Breast epithelium (tissue), 4 donors: ENCODE measurements at places on chromosomes 6 and 20. TPM values are rescaled to one million over a fixed set of nuclear protein-coding genes. Genes with fewer than 3 reads are reported as not detected.

Gene C6orf15
- total RNA-seq = not detected

GRCh38 chr20:57950764-57951485 lies 241.1 kb upstream of the PMEPA1 start:
- DNase-seq = no peak

GRCh38 chr20:46129955-46130481 lies 11.9 kb downstream of the CD40 start:
- DNase-seq = no peak

DNA sequence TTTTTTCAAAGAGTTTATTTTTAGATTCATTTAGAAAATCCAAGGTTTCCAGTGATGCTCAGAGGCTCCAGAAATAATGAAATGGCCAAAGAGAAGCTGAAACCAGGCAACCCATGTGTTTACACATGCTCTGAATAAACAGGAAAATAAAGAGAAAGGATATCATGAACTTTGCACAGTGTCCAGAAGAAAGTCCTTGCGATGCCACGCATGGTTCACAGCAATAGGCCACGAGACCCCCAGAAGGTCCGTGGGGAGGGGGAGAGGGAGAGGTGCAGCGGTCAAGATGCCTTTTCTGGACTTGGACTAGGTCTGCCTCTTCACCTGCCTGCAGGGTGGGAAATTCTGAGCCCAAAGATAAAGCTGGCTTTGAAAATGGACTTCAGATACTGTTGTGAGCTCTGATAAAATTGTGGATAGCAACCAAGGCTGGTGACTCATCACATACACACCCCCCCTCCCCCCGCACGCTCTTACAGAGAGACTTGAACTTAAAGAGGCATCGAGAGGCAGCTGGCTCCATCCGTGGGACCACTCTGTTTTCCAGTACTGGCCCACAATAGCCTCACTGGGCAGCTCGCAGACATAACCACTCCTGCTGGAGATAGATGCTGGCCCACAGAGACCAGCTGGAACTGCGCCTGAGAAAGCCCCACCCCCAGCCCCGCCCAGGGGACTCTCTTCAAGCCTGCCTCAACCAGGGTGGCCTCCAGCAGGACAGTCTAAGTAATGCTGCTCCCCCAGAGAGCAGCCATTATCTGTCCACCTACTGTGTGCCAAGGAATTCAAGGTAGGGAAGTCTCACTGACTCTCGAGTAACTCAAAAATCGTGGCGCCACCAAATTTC lies 21.2 kb upstream of the NFATC2 start:
- no peak for DNase-seq

DNA sequence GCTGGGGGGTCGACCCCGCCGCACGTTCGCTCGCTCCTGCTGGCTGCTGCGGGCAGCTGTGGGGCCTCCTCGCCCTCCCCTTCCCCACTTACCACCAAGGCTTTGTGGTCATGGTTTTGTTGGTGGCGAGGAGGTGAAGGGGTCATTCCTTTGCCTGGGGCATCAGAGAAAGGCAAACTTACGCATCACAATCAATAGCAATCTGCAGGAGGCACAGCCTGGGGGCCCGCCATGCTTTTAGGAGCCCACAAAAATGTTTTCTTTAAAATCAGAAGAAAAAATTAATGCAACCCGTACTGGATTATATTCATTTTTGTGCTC lies 137.0 kb downstream of the IMPG1 start:
- DNase-seq = no peak

DNA sequence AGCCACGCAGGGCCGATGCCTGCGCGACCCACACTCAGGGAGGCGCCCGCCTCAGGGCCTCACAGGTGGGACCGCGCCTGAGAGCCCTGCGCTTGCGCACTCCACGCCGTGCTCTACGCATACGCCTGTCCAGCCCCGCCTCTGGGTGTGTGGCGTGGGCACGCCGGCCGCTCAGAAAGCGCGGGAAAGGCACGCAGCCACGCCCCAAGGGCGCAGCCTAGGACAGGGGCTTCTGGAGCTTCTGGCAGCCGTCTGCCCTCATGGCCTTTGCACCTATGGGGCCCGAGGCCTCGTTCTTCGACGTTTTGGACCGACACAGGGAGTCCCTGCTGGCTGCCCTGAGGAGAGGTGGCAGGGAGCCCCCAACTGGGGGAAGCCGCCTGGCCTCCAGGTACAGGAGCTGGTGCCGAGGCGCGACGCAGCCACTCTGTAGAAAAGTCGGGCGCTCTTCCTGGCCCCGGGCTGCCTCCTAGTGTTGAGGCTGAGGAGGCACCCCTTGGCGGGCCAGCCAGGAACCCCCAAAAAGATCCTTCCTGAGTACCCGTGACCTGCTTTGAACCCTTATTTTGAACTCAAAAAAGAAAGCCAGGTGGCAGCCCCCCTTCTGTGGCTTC lies at the start of gene SPO11:
TSS of gene SPO11 (plus strand) at position 196 of the 614 bp plus-strand sequence. CDS start at position 261, 65 bp downstream.
- DNase-seq = no peak

GRCh38 chr20:18802012-18802634 lies 11.5 kb upstream of the SCP2D1 start:
- DNase-seq = no peak

DNA sequence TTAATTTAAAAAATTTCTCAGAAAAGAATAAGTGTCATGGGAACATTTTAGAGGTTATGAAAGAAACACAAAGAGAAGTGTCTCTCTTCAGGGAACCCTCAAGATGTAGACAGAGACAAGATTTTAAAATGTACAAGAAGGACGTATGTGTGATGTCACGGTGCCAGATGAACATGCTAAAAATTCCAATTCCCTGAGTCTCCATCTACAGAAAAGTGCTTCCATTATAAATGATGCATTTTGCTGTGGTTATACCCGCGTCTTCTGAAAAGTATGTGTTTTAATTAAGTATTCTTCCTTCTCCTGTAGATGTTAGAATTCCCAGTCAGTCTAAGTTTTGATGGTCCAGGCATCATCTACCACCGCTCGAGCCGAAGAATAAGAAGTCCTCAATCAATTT lies 489.1 kb downstream of the PREX1 start:
- DNase-seq = no peak

DNA sequence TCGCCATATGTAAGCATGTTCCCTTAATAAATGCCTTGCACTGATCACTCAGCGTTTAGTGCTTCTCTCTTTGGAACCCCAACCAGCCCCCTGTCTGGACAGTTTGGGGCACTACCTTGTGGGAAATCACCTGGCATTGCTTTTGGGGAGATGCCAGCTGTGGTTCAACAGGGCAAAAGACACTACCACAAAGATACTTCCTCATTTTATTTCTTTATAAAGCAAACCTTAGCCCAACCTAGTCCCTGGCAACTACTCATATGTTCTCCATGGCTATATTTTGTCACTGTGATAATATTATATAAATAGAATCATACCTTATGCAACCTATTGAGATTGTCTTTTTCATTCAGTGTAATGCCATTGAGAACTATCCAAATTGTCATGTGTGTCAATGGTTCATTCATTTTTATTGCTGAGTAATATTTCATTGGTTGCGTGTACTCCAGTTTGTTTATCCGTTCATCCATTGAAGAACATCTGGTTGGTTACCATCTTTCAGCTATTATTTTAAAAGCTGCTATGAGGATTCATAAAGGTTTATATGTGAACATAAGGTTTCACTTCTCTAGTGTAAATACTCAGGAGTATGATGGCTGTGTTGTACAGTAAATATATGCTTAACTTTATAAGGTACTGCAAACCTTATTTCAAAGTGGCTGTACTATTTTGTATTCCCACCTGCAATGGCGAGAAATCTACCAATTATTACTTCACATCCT lies 114.8 kb downstream of the MOXD1 start:
- no peak for DNase-seq
